ENCODE measurements at places on chromosomes 11 and 22.

DNA sequence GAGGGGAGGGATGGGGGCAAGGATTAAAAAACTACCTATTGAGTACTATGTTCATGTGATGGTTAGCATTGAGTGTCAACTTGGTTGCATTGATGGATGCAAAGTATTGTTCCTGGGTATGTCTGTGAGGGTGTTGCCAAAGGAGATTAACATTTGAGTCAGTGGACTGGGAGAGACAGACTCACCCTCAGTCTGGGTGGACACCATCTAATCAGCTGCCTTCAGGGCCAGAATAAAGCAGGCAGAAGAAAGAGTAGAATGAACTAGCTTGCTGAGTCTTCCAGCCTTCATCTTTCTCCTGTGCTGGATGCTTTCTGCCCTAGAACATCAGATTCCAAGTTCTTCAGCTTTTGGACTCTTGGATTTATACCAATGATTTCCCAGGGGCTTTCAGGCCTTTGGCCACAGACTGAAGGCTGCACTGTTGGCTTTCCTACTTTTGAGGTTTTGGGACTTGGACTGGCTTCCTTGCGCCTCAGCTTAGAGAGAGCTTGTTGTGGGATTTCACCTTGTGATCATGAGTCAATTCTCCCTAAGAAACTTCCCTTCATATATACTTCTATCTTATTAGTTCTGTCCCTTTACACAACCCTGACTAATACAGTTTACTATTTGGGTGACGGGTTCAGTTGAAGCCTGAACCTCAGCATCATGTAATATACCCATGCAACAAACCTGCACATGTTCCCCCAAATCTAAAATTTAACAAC, 70.2 kb downstream of the MTNR1B start:
- no peak for DNase-seq

GRCh38 chr22:26174280-26174679, 5.0 kb downstream of the SEZ6L start:
- DNase-seq, result no peak

DNA sequence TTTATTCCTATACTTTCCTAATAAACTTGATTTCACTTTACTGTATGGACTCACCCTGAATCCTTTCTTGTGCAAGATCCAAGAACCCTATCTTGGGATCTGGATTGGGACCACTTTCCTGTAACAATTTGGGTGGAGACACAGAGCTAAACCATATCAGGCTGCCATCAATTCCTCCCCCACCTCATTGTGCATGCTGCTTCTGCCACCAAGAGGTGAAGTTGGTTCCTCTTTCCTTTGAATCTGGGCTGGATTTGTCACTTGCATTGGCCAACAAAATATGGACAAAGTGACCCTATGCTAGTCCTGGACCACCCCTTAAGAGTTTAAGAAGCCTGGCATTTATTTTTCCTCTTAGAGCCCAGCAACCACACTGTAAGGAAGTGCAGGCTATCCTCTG, 39.4 kb upstream of the CEP295 start:
- no peak for DNase-seq

DNA sequence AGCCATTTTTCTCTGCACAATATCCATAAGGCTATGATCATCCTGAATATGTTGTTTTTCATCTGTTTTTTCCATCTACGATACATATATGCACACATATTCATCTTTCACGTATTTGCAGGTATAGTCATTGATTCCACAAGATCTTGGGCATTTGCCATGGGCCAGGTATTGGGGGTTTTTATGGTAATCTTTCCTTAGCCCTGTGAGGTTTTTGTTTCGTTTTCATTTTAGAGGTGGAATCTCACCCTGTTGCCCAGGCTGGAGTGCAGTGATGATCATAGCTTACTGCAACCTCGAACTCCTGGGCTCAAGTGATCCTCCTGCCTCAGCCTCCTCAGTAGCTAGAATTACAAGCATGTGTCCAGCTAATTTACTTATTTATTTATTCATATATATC, 20.0 kb downstream of the CD6 start:
- no peak for DNase-seq

GRCh38 chr11:2926611-2927051, 2.6 kb downstream of the PHLDA2 start:
- DNase-seq, result no peak

- no peak for DNase-seq
Observed at GRCh38 chr11:32448232-32448631, 12.9 kb upstream of the WT1 start.

- DNase-seq, result no peak
Observed at GRCh38 chr22:45903355-45904135, 73.4 kb downstream of the WNT7B start.

GRCh38 chr11:94933223-94934130, 39.9 kb downstream of the CWC15 start:
- DNase-seq, result no peak

GRCh38 chr11:76054330-76054729, 152.0 kb downstream of the WNT11 start:
- DNase-seq, result no peak

GRCh38 chr22:29744902-29745301, 21.9 kb downstream of the ZMAT5 start:
- no peak for DNase-seq

- DNase-seq, result no peak
Observed at GRCh38 chr22:20240900-20241299, 27.2 kb downstream of the RTN4R start.

DNA sequence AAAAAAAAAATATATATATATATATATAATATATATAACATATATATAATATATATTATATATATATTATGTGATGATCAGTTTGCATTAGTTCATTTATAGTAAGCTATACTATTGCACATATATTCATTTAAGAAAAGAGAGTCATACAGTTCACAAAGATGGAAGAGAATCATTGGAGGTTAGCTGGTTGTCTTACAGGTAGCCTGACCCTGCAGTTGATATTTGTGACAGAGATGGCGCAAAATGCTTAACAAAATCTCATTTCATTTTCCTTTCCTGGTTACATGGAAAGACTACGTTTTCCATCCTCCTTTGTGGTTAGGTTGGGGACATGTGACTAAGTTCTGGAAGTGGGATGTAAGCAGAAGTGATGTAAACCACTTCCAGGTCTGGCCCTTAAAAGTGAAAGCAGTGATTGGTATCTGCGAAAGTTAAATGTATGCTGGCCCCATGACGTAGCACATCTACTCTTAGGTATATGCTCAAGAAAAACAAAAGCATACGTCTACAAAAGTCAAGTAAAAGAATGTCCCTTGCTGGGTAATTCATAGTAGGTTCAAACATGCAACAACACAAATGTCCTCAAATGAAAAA, 7.2 kb upstream of the TMEM135 start:
- no peak for DNase-seq

- DNase-seq, result no peak
Observed at GRCh38 chr11:102047305-102047924, at the start of gene CFAP300. CFAP300 (plus strand) TSS chr11:102047437; CDS start chr11:102047471, 34 bp downstream.

DNA sequence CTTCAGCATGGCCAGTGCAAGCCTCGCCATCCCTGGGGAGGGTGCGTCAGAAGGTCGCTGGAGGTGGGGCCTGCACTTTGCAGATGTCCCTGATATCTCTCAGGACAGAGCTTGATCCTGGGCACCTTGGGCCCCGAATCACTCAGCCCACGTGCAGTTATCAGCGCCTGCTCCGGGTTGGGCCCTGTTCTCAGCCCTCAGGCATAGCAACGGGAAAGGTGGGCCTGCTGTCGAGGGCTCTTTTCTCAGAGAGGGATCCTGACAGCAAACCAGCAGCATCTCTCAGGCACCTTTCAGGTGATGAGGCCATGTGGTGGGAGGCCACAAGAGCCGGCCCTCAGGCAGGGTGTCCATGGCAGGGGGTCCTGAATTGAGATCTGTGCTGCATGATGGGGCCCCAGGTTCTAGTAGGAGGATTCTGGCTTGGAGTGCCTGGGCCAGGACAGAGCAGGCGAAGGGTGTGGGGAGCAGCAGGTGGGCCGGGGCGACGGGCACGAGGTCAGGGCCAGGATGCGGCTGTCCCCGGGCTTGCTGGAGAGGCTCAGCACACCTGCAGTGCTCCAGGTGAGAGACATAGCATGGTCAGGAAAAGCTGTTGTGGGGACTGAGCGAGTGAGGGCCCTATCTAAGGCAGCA, 280.5 kb downstream of the TBC1D22A start:
- DNase-seq, result no peak

DNA sequence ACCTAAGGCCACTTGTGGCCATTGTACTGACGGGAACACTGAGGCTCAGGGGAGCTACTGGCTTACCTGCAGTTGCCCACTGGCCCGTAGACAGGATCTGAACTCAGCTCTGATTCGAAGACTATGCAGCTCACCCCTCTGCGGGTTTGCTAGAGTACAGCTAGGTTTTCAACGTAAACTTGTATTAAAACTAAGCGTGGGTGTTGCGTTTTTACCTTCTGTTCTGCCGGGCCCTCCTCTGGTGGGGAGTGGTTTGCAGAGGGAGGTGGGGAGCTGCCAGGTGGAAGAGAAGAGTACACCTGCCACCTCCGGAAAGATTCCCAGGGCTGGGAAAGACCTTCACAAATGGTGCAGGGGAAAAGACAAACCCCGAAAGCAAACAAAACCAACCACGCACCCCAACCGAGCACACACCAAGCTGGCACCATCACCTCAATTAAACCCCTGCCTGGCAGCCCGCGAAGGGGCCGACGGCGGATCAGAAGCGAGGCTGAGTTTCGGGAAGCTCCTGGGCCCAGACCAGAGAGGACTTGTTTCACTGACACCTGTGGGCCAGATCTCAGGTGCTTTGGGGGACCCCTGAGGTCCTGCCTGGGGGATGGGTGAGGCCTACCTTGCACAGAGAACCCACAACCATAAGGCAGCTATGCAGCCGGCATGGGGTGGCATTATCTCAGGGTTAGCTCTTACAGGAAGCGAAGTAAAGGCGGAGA, 37.7 kb downstream of the SHISAL1 start:
- no peak for DNase-seq

- DNase-seq, result no peak
Observed at GRCh38 chr11:115965767-115966504, 461.7 kb upstream of the CADM1 start.

DNA sequence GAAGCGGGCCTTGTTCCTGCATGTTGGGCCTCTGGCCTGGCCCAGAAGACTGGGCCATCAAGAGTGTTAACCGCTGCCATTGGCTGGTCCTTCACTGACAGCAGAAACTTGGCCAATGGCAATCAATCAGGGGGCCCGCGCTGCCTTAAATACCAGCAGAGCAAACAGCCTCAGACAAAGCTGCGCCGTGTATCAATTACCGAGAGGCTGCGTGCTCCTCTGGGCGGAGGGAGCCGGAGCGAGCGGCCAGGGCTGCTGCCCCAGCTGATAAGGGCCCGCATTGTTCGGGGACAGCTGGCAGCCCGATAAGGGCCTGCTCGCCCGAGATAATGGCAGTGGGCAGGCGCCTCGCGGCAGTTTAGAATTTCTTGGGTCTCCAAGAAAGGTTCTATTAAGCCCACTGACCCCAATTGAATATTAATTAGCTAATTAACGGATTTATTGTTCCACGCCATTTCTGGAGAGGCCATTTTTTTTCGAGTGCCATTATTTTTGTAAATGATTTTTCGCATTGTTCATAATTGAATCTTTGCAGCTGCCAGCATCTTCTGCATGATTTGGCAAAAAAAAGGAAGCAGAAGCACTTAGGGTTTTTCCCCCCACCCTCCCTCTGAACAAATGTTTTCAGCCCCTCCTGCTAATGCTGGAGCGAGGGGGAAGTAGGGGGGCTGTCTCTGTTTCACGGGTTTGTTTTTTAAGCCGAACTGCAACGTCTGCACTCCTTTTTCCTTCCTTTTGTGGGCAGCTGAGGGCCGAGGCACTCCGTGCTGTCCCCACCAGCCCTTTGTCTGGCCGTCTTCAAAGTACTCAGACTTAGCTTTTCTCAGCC, 37.6 kb upstream of the RIC3 start:
- no peak for DNase-seq

GRCh38 chr11:43789700-43790443, 90.8 kb upstream of the ALKBH3 start:
- no peak for DNase-seq

GRCh38 chr11:1880746-1881441, 10.8 kb downstream of the PRR33 start:
- DNase-seq, result no peak

- no peak for DNase-seq
Observed at GRCh38 chr22:21837248-21837979, 30.0 kb downstream of the MAPK1 start.
